ENCODE measurements at places on chromosomes 11 and 22.

DNA sequence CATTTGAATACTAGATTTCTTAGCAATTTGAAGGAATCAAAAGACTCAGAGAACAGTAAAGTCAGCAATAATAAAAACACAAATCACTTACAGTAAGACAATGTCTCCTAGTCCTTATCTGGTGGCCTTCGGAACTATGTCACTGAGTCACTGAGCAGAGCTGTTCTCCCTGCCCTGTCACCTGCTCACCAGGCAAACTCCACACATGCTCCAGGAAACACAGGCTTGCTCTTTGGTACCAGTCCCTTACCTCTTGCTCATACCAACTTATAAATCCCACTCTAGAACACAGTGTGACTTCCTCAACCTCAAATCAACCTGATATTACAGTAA, 81.1 kb upstream of the CHRM4 start:
- DNase-seq, result no peak

DNA sequence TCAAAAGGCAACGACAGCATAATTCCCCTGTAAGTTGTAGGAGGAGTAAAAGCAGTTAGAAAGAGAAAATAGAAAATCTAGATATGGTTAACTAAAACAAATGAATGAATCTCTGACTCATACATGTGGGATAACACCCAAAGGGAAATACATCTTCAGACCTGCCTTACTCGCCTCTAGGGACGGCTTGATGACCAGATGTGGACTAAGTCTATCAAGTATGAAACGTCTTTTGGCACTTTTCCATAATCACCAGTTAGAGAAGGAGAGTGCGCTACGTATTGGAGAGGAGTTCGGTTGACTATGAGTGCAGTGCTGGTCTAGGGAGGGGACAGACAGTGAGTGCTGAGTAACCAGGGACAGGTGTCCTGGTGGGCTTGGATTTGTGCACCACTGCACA, 459.9 kb downstream of the OPCML start:
- no peak for DNase-seq

GRCh38 chr11:22079133-22079872, 113.6 kb upstream of the ANO5 start:
- DNase-seq, result no peak

DNA sequence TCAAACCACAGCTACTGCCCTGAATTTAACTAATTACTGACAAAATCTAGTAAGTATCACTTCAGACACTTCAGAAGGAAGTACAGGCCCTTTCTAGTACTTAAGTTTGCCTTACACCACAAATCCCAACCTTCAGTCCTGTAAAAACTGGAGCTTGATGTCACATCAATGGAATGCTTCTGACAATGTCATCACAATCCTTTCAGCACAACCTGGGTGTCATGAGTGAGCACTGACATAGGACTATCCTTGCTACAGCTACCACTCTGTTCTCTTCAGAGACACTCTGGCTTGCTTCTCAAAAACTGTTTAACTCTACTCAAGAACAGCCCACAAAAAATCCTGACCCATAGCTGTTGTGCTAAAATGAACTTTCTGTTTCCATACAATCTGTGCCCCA, 108.2 kb downstream of the RRM1 start:
- no peak for DNase-seq

DNA sequence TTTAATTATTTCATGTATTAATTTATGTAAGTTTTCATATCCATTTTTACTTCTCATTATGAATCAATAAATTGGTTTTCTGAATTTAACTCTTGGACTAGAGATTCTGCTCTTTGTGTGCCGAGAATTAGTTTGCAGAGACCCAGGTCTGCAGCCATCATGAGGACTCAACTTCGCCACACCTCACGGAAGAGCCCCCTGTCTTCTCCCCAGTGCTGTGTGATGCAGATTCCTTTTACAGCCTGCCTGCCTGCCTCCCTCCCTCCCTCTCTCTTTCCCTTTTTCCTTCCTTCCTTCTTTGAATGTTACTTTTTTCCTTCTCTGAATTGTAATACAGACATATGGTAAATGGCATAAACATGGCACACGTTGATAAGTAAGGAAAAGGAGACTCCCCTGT, 947.7 kb downstream of the TBC1D22A start:
- no peak for DNase-seq

DNA sequence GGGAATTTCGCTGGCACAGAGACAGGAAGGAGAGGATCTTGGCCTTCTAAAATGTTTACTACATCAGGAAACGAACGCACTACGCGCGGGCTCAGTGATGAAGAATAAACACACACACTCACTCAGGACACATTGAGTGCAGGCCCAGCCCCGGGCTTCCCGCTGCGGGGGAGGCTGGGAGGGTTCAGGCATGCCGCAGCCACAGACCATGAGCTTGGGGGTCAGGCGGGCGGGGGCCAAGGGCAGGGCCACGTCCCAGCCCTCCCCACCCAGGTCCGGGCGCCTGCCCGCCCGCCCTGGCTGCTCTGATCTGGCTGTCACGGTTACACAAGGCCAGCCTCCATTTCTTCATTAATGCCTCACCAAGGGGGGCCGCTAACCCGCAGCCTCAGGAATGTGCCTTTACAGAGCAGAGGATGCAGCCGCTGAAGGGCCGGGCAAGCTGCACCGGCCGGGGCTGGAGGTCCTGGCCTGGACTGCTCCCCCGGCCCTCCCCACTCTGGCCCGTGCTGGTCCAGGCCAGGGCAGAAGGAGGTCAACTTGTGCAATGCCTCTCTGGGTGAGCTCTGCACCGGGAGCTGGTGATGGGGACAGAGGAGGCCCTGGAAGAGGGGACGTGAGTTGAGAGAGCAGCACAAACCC, 41.7 kb downstream of the IGF2 start:
- DNase-seq, result no peak

GRCh38 chr11:11567936-11568650, 53.7 kb downstream of the GALNT18 start:
- no peak for DNase-seq

DNA sequence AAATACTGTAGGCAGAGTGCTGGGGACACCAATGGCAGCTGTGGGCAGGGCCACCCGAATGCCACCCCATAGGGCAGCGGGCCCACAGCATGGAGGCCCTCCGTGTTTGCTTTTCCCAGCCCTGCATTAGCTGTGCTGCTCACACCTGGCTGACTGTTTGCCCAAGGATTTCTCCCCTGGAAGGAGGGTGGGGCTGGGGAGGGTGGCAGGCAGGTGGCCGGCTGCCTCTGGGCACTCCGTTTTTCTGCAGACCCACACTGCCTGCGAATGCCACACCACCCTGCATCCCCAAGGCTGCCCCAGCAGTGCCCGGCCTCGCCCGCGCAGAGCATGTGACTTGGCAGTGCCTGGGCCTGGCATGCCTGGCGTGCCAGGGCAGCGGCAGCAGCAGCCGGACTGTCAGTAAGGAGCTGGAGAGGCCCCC, 19.6 kb downstream of the DAGLA start:
- DNase-seq, result no peak
